ENCODE measurements at places on chromosomes 4 and X.
A peak's percentile ranks its signal among the peaks of the same experiment; 100 is the strongest.

GRCh38 chr4:10117359-10118047 is 904 bp upstream of the WDR1 start:
- DNase-seq: peak; percentile 54

DNA sequence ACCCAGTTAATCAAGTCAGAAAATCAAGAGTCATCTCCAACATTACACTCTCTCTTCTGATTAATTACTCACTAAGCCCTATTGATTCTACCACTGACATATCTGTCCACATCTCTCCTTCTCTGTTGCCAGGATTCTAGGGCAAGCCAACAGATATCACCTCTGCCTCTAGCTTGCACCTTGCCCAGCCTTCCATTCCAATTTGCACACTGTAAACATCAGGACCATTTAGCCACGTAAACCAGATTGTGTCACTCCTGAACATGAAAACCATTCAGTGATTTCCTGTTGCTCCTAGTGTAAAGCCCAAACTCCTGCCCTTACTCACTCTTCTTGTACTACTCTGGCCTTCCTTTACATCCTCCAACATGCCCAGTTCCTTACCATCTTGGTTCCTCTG is 68.0 kb upstream of the PLS3 start:
- no peak for DNase-seq

DNA sequence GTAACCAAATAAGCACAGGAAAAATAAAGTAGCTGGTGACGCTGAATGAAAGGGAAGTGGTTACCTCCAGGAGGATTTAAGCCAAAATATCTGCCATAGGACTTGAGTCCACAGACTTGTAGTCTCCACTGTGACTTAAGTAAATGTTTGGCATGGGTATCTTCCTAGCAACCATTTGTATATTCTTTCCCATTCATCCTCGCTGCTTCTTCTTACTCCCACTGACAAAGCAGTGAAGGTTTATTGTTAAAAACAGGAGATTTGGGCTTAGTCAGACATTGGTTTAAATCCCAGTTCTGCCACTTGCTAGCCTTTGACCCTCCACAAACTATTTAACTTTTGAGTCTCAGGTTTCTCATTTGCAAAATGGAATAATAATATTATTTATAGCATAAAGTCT is 22.3 kb downstream of the COL4A6 start:
- DNase-seq: no peak

DNA sequence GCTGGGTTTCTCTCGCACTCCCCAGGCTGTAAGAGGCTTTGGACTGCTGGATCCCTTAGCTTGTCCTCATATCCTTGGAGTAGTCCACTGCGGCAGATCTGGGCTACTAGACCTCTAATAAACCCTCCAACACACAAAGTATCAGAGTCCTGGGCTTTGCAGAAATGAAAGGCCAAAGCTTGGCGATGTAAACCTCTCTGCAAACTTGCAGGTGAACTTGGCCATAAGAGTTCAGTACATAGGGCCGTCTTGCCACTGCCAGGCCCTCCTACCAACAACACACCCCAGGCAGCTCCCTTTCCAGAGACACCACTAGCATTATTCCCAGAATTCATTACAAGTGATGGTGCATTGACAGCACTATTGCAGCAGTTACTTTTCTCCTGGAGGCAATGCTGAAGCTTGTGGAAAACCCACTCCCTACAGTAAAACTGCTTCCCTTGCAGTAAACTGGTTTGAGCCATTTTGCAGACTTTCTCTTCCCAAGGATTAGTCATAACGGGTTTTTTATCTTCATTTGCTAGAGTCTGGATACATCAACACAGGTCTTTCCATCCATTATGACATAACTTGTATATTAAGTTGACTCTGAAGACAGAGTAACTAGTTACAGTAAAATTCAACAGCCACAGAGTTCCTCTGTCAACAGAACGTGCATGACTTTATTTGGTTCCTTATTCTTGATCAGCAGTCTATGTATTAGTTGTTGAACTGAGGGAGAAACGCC is 2.4 kb downstream of the ANKRD50 start:
- DNase-seq: no peak

- DNase-seq: no peak
Measured at GRCh38 chr4:182655340-182655739, 261.8 kb downstream of the DCTD start.

GRCh38 chrX:112670977-112671376 is 8.8 kb downstream of the LHFPL1 start:
- no peak for DNase-seq

DNA sequence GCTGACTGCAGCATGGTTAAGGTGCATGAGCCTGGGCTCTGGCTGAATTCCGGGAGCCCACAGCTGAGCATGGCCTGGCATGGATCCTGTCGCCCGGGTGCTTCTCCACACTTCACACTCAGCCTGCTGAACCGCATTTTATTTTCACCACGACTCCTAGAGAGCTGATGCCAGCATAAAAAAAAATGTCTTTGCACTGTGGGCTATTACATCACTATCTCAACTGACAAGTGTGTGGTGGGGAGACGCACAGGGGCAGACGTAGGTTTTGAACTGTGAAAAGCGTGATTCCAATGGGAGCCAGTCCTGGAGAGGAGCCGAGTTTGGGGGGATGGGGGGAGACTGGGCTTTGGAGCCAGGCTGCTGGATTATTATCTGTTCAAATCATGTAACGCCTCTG is 36.8 kb downstream of the BCOR start:
- no peak for DNase-seq

GRCh38 chrX:63754136-63754859 is 30.7 kb downstream of the ARHGEF9 start:
- DNase-seq: no peak

DNA sequence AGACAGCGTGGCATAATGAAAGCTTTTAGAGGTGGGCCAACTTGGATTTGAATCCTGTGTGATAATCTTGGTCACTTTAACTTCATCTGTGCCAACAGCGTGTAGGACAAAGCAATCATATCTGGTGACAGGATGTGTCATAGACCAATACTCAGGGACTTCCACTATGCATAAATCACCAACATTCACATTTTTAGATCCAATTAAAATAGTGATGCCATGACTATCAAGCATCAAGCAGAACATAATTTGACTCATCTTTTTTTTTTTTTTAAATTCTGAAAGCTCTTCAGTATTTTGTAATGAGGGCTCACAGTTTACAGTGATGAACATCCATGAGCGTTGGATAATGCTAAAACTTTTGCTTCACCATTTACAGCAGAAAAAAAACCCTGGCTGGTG is 27.3 kb upstream of the RAPGEF2 start:
- DNase-seq: peak; percentile 86

- no peak for DNase-seq
Measured at GRCh38 chrX:68652326-68653170, 5.1 kb downstream of the STARD8 start.

GRCh38 chr4:15161439-15161838 is 159.2 kb downstream of the CPEB2 start:
- DNase-seq: peak; percentile 16

GRCh38 chr4:183175631-183176232 is 76.7 kb downstream of the WWC2 start:
- peak; percentile 80 for DNase-seq

DNA sequence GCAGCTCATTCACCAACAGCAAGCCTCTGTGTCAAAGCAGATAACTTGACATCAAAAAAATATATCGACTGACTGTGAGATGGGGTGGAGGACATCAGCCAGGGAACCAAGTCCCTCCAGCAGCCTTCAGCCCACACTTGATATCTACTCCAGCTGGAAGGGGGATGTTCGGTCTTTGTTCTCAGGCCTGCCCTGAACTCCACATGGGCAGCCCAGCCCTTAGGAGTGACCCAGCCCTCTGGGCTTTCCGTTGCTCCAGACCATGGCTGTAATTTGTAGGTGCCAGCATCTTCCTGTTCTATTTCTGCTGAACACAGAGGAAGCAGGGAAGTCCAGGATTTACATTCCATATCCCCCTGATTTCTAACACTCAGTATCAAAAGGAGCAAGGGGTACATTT is 17.4 kb downstream of the RASL11B start:
- no peak for DNase-seq

DNA sequence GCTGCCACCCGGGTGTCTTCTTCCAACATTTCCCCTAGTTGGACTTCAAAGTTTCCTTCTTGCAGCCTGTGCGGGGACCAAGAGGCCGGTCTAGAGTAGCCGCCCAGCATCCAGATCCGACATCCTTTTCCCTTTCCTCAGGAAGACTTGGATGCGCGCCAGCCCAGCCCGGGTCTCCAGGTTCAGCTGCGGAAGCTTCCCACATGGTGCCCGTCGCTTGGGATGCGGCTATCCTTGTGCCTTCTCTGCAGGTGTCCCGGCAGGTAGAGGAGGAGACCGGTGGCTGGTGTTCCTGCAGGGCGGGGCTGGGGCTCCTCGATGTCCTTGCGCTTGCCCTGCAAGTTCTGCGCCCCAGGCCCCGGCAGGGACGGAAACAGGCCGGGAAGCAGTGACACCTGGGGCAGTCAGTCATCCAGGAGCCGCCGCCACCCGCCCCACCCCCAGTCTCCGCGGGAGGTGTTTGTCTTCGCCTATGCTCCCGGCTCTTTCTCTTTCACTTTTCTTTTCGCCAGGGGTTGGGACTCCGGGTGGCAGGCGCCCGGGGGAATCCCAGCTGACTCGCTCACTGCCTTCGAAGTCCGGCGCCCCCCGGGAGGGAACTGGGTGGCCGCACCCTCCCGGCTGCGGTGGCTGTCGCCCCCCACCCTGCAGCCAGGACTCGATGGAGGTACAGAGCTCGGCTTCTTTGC is at the start of gene IL15:
Gene IL15 (plus strand): TSS at position 502 of the 689 bp plus-strand sequence. CDS start 82,882 bp downstream, outside the sequence.
- peak; percentile 68 for DNase-seq

DNA sequence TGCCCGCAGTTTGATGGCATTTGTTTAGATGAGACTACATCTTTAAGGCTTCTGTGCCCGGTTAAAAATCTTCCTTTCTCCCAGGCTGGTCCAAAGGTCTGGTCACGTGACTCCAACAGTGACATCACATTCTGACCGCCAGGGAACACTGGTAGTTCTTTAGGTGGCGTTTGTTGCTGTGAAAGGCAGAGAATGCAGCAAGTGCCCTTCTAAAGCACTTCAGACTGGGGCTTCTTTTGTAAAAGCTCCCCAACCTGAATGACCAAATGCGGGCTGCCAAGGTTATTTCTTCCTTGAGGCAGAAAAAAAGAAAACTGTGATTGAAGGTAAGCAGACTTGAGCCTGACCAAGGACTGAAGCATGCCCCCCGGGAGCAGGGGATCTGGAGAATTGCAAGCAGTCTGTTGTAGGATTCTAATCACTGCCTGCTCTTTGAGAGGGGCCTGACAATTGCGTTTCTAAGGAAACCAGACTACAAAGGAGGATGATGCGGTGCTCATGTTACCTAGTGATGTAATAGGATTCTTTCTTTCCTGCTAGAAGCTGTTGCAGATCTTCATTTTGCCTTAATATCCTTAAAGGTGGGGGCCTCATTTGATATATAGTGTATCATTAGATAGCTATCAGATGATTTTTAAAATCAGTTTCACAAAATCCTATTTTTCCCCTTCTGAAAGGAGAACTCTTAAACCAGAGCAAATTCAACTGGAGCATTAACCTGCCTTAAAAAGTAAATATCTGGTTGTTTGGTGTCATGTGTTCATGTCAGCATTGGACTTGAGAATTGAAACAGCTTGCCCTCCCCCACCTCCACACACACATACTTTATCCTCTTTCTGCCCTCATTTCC is 133.1 kb downstream of the AKAP4 start:
- DNase-seq: peak; percentile 2

GRCh38 chr4:121192480-121192879 is 28.4 kb upstream of the TNIP3 start:
- peak; percentile 43 for DNase-seq

Measured in fibroblast of skin of back (primary cell).